ENCODE measurements at places on chromosomes 2 and 18.

DNA sequence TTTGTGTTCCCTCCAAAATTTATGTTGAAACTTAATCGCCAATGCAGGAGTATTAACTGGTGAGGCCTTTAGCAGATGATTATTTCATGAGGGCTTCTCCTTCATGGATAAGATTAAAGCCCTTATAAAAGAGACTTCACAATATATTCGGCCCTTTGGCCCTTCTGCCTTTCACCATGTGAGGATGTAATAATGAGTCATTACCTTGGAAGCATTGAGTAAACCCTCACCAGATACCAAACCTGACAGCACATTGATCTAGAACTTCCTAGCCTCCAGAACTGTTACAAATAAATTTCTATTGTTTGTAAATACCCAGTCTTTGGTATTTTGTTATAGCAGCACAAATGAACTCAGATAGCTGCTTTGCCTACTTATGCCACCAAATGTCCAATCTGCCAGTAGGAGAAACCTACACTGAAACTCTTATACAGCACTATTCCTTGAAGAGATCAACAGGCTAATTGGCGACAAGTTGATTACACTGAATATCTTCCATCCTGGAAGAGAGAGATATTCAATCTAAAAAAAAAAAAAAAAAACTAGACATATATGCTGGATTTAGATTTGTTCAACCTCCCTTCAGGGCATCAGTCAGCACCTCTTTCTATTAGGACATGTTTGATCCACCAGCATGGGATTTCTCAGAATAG is 125.9 kb upstream of the COL5A2 start:
- DNase-seq, result no peak

GRCh38 chr18:62952807-62953206 is 237.5 kb downstream of the PHLPP1 start:
- no peak for DNase-seq

DNA sequence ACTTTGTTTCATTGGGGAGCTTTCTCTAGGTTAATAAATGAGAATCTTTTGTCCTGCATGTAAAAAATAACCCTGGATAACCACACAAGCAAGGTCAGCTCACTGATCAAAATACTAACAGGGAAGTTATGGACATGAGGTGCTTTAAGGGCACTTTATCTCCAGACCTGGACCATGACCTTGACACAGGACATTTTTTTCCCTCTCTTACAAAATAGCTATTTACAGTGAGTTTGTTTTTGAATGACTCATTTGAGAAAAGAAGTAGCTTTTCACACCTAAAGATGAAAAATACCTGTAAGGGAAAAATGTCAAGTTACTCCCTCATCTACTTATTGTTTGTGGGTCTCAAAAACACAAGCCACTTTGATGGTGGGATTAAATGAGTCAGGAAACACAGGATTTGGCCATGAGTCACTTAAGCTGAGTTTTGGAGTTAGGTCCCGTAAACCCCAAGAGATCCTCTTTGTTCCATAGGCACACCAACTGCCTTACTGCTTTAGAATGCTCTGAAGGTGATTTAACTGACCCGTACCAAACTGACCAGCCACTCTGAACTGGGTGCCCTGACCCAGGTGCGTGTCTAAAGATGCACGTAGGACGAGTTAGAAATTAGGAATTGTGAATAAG is 479.3 kb upstream of the NXPH2 start:
- no peak for DNase-seq

DNA sequence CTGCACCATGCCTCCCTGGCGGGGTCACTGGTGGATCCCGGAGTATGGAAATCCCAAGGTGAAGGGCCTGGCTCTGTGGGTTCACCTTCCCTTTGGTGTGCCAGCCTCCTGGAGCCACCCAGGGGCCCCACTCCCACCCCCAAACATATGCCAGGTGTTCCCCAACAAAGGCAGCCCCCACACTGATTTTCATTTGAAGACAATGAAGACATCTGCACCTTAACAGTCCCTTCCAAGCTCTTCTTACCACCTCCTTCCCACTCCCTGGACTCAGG is 11.7 kb downstream of the BIN1 start:
- no peak for DNase-seq

- DNase-seq, result no peak
Measured at GRCh38 chr2:128776461-128777195, 458.0 kb upstream of the HS6ST1 start.

DNA sequence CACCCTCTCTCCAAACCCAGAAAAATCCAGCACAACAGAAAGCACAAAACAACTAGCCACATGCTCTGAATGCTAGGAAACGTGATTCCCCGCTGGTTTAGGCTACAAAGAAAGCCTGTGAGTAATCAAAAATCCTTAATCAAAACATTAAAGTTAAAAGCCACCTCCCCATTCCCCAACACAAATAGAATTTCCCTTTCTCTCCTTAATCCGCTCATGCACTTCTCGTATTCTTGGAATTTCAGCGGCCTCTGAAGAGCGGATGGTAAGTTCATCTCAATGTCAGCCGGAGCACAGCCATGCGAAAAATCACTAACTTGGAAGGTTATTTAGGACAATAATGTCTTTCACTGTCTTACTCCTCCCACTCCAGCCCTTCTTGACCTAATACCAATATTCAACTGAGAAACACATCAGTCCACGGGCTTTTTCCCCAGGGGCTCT is 126.7 kb downstream of the OSBPL1A start:
- DNase-seq, result no peak

DNA sequence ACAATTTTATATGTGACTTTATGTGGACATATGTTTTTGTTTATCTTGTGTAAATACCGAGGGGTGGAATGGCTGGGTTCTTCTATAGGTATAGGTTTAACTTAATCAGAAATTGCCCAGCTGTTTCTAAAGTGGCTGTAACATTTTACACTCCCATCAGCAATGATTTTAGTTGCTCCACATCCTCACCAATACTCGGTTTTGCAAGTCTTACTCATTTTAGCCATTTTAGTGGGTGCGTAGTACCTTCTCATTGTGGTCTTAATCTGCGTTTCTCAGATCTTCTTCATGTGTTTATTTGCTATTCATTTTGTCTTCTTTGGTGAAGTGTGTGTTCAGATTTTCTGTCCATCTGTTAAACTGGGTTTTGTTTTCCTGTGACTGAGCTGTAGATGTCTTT is 95.4 kb upstream of the BCL2L11 start:
- no peak for DNase-seq

GRCh38 chr2:29627279-29627711 is 294.1 kb downstream of the ALK start:
- no peak for DNase-seq

- no peak for DNase-seq
Measured at GRCh38 chr2:29700560-29700959, 220.8 kb downstream of the ALK start.

DNA sequence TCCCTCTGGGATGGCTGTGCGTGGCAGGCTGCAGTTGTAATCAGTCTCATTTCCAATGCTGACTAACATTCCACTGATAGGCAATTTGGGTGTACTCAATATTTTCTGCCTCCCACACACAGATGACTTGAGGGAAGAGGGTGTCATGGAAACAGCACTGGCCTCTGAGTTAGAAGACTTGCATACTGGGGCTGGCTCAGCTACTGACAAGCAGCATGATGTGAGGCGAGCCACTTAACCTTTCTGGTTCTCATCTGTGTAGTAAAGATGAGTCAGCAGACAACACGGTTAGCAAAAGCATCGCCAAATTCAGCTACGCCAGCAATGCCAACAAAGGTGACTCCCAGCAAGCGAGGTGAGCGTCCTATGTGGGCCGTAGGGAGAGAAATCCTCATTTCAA is 73.5 kb downstream of the COLEC12 start:
- DNase-seq, result no peak

DNA sequence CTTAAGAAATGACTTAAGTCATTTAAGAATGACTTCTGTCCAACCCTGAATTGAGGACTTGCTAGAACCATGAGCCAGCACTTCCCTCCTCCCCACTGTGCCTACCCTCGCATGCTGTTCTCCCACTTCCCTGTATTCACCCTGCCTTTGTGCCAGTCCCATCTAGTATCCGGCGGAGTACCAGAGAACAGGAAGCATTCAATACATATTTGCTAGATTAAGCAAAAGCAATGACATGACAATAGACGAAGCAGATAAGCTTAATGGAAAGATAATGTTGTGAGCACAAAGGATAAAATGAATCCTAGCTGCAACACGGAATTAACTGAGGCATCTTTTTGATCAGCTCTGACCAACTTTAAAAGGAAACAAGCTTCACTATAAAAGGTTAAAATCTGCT is 328.5 kb downstream of the TDRD15 start:
- DNase-seq, result no peak

GRCh38 chr2:43540021-43540779 is 55.6 kb downstream of the THADA start:
- no peak for DNase-seq

DNA sequence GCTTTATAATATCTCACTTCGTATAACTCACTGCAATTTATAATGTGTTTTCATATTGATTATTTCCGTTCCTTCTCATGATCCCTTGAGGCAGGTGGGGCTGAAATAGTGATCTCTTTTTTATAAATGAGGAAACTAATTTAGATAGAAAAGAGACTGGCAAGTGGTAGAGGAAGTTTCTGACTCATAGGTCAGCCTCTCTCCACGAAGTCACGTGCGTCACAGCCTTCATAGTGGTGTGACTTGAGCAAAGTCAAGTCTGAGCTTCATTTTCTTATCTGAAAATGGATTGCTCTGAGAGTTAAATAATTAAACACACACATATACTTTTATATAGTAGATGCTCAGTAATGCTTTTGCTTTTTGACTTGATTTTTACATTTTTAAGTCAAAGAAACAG is 19.9 kb downstream of the ABCG5 start:
- DNase-seq, result no peak

DNA sequence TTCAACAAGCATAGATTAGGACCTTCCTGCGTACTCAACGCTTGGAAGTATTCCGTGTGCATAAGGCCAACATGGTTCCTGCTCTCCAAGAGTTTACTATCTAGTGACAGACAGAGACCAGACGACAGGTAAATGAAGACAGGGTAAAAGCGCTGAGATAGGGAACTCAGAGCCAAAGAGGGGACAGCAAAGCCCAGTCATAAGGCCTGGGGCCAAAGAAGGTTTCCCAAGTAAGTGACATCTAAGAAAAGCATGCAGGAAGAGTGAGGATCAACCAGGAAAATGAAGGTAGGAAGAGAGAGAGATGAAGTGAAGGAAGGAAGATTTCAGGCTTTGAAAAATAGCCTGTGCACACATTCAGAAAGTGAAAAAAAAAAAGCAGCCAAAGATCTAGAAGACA is 76.9 kb upstream of the CDH20 start:
- no peak for DNase-seq

DNA sequence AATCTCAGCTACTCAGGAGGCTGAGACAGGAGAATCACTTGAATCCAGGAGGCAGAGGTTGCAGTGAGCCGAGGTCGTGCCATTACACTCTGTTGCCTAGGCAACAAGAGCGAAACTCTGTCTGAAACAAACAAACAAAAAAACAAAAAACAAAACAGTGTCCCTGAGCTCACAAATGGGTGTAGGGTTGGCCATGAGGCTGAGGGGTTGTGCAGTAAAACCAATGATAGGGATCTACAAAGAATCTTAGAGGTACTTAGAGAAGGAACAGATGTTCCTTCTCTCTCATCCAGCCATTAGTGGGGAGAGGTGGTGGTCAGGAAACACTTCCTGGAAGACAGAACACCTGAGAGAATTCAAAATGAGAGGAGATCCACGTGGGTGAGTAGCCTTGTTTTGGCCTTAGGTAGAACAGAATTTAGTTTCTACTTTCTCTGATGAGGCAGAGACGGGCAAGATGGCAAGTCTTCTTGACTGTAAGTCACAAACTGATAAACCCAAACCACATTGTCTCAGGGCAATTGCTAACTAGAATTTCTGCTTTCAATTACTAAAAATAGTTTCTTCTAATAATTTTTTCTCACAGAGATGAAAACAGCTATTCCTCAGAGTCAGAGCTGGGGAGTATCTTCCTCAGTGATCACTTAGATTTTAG is 61.5 kb upstream of the PPM1B start:
- DNase-seq, result no peak

DNA sequence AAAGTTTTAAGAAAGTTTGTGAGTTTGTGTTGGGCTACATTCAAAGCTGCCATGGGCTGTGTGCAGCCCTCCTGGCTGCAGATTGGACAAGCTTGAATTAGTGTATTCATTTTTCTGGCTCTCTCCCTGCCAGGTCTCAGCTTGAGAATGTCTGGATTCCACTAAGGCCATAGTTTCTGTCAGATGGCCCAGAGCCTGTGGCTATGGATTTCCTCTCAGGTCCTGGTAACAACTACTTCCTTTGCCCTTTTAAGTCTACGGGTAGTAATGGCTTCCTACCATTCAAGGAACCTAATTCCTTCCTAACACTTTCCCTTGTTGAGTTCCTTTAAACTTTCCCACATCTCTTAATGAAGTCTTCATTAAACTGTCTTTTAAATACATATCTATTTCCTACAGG is 24.3 kb upstream of the PSMD14 start:
- DNase-seq, result no peak

DNA sequence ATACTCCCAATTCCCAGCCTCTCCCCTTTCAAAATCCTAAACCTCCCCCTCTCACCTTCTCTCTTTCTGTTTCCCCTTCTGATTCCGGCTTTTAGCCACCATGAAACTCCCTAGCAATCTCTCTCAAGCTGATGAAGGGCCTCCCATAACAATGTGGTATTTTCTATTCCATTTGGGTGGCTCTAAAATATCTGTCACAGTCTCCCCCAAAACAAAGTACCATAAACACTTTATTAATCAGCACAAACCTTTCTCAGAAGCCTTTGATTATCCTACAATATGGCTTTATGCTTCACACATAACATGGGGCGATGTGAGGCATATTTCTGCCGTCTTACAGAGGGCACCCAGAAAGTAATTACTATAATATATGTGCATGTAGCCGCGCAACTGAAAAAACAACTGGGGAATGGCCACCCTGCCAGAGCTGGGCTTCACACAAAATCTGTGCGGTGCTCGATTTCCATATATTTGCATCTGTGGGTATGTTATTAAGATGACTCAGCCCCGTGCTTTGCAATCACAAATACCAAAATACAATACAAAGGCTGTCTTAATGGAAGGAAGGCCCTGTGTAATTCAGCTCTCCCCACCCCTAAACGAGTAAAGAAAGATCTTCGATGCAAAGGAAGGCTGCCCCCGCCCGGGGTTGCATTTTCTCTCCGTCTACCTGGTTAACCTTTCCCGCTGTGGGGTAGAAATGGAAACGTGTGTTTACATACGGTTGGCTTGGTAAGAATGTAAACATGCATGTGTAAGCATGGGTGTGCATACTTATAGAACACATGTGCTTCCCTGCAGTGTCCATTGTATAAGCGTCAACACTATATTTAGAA is 81.4 kb downstream of the CELF4 start:
- DNase-seq, result no peak

DNA sequence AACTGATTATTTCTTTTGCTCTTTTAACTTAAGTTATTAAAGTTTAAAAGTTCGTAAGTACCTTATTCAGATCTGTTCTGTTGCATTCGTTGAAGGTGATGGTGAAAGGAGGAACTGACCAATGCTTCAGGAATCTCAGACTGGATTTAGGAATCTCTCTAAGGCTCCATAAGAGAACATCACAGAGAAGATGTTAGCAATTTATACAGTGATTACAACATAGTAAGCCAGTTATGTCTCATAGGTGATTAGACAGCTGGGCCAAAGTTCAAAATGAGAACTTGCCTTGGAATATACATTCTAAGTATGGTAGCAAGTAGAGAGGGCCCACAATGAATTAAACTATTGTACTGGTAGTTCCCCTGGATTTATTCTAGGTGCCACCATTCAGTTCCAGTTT is 3.2 kb downstream of the MARS2 start:
- no peak for DNase-seq

- no peak for DNase-seq
Measured at GRCh38 chr2:29482348-29482747, 367.1 kb downstream of the CLIP4 start.
